ENCODE measurements at places on chromosomes 3 and 15.

DNA sequence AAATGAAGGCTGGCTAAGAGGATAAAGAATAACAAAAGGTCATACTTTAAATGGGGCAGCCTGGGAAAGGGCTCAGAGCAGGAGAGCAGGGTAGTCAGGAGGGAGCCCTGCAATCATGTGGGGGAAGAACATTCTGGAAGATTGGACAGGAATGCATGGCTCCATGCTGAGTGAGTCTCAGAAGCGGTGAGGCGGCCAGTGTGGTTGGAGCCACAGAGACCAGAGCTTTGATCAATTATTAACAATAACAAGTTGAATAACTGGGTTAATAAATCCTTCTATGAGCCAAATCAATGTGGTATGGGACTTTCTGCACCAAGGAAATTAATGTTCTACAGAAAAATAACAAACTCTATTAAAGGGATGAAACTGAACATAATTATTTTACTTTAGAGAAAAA, 57.9 kb upstream of the DCUN1D1 start:
- no peak for DNase-seq

GRCh38 chr3:182133752-182134151, 422.0 kb downstream of the SOX2 start:
- no peak for DNase-seq

- DNase-seq = no peak
Measured at GRCh38 chr3:102979191-102979590, 544.4 kb downstream of the ZPLD1 start.

DNA sequence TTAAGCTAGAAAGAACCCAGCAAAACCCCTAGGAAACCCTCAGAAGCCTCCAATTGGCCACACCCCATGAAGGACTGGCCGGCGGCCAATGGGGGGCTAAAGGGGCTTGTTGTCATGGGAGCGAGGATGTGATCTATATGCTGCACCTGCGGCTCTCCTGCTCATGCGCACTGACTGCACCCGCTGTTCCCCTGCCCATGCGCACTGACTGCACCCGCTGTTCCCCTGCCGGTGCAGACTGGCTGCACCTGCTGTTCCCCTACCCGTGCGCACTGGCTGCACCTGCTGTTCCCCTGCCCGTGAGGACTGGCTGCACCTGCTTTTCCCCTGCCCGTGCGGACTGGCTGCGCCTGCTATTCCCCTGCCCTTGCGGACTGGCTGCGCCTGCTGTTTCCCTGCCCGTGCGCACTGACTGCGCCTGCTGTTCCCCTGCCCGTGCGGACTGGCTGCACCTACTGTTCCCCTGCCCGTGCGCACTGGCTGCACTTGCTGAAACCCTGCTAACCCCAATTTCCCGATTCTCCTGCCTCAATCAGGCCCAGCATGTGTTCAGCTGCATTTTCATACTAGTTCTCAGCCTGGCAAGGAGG, 16.8 kb upstream of the MCCC1 start:
- peak; percentile 51 for DNase-seq

DNA sequence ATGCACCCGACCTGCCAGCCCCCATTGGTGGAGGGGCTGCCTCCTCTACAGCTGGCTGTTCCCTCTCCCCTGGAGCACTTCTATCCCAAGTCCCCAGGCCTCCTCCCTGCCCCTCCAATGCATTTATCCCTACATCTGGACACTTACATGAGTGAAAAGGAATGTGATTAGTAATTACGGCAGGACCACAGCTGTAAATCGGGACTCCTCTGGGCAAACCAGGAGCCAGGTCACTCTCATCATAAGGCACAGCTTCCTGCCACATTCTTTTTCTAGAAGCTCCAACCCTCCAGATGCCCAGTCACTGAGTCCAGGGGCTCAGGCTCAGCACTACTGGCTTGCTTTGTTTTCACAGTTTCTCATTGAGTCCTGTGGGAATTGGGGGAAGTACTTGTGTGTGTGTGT, 54.3 kb downstream of the IL20RB start:
- no peak for DNase-seq

- DNase-seq = no peak
Measured at GRCh38 chr15:99656205-99656604, 77.0 kb downstream of the LYSMD4 start.

DNA sequence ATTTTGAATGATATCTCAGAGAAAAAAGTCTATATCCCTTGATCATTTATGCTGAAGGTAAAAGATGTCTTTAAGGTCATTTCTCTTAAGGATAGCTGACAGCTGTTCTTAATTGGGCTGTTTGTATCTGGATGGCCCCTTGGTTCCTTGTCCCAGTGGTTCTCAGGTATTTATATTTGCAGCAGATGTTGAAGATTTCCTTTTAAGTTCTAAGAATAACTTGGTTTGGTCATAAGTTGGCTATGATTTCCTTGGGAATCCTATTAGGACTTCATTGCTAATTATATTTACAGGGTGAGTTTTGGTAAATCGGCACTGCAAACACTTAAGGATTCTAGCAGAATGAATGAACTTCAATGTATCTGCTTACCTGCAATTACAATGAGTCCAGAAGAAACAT, 460.4 kb upstream of the SGO1 start:
- no peak for DNase-seq

GRCh38 chr15:78131295-78132061, at the start of gene CIB2:
TSS of gene CIB2 (minus strand) at chr15:78131445. CDS start at chr15:78131215, 230 bp downstream.
- peak; percentile 82 for DNase-seq

DNA sequence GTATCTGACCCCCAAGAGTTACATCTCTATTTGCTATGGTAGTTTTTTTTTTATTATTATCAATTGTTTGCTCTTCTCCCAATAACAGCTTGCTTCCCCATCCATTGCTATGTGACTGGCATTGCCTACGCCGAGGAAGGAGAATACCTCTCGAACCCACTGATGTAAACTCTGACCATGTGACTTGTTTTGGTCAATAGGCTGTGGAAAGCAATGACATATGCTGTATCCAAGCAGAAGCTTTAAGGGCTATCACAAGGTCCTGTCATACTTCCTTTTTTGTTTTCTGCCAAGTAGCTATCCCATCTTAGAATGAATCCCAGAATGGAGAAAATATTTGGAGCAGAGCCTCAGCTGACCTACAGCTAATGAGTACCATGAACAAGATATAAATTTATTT, 111.0 kb upstream of the FRMD4B start:
- no peak for DNase-seq

GRCh38 chr3:185585518-185585858, 607 bp upstream of the SENP2 start:
- no peak for DNase-seq

GRCh38 chr3:38283810-38284755, 2.0 kb downstream of the SLC22A14 start:
- DNase-seq = no peak

DNA sequence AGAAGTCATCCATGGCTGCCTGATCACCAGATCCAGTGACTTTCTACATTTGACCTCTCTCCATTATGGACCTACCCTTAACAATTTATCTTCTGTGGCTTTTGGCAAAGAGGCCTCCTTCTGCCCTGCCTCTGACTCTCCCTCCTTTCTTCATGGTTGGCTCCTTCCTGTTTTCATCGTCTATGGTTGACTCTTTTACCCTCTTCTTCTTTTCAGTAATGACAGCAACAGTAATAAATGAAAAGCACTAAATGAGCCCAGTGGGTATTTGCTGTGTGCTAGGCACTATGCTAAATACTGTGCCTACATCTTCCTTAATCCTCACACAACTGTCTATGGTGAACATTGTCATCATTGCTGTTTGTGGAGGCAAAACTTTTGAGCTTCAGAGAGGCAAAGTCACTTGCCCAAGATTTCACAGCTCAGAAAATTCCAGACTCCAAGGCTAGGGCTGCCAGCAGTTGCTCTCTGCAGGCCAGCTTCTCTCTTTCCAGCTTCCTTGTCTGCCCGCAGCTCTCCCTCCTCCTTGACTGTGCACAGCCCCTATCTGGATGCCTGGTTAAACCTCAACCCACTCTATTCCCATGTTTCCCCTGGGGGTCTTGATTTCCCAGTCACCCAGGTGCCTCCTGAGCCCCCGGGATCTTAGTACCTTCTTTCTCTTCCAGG, 24.6 kb downstream of the ITPR1 start:
- no peak for DNase-seq

- no peak for DNase-seq
Measured at GRCh38 chr3:134146666-134147065, 104.0 kb downstream of the RYK start.

DNA sequence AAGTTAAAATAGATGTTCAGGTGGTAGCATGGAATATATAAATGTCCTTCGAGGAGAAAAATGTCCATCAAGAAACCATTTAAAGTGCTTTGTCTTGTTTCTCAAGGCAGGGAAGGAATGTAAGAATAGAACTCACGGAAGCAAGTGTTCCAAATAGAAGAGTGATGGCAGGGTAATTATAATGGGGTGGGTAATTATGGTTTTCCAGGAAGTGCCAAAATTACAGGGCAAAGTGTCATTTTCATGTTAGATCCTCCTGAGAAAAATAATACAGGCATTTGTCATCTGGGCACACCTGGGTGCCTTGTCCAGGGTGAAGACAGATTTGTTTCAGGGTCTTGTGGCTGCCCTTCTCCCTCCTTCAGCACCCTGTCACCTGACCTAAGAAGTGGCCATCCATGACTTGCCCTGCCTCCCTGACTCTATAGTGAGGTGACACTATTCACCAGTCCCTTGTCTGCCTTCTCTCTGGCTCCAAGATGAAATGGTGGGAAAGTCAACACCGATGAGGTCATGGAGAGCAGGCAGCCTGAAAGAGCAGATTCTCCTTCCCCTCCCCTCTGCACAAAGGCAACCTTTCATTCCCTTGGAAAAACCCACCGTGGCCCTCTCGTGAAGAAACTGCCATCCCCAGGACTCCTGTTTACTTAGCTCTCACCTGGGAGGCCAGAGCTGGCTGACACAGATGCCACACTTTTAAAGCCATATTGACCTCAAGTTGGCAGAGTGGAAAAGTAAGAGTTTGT, 45.1 kb upstream of the AMOTL2 start:
- DNase-seq = no peak

DNA sequence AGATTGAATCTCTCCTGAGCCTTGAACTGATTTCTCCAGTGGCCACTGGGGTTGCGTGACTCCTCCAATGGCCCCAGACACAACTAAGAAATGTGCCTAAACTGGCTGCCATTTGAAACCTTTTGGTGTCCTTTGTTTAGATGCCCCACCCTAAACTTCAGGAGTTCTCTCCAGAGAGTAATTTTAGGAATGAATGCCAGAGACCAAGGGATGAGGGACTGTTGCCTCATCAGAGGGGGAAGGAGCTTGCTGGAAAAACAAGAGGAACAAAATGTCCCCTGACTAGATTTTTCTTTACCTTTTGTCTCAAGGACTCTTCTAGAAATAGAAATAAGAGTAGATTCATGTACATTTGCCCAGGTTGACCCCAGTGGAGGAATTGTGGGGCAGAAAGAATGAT, 8.1 kb upstream of the ADPRH start:
- no peak for DNase-seq

Data from activated T-cell treated with anti-CD3 and anti-CD28 coated beads for 48 hours (primary cell).